ENCODE measurements at places on chromosomes 3 and 15.

GRCh38 chr3:143699424-143699823 is 148.8 kb downstream of the SLC9A9 start:
- DNase-seq, result no peak

- no peak for DNase-seq
Observed at GRCh38 chr3:64578062-64578770, 109.6 kb downstream of the ADAMTS9 start.

DNA sequence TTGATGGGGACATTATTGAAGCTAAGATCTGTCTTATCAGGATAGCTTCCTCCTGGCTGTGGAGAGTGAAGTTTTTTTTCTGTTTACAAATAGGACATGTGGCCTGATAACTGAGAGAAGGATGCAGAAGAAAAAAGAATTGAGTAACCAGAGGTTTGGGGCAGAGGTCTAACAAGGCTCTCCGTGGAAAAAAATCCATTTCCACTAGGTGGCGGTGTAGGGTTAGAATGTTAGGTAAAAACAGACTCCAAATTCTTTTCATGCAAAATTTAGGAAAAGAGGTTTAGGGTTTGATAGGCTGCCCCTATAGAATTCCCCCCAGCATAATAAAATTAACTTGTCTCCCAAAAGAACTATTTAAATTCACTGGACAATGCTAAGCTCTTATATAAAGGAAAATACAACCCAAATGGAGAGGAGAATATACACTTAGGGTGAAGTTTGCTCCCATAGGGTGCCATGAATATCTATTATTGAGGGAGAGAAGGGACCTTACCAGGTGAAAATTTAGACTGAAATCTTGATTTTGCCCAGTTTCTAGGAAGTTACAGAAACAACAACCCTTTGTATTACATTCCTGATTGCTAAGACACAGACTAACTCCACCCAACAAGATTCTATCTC is 1560.4 kb downstream of the OTOL1 start:
- peak; percentile 64 for DNase-seq

- no peak for DNase-seq
Observed at GRCh38 chr3:99624496-99625236, 13.7 kb upstream of the COL8A1 start.

DNA sequence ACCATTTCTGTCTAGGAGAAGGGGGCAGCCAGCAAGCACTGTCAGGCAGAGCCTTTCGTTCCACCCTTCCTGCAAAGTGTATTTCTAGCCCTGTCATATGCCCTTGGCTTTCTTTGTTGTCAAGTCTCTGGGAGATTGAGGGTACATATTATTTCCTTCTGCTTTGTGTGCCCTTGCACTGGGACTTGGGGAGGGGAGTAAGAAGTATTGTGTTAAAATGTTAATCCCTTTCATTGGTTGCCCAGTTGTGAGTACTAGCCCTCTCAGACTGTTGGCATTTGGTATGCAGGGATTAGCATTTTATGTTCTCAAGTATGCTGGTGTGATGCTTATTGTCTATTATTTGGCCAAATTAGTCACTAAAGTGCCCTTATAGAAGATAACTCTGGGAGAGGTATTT is 63.9 kb downstream of the RBM6 start:
- no peak for DNase-seq

DNA sequence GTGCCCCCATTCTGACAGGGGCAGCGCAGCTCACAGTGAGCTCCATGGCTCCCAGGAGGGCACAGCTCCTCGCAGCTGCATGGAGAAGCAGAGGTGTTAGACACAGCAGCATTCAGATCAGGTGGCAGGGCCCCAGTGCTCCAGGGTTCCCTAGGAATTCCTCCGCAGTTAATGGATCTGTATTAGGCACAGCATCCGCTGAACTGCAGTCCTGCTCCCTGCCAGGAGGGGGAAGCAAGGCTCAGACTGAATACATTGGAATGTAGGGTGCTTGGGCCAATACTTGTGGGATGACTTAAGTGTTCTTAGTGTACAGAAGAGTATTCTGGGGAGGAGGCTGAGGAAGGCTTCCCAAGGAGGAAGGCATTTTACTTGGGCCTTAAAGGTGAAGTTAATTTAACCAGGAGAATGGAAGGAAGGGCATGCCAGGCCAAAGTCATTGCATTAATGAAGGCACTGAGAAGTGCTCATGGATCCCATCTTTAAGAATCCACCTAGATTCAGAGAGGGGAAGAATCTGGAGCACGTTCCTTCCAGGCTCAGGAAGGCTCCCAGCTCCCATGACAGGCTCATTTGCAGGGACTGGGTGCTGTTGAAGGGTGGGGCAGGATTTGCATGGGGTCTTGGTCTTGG is 111.6 kb downstream of the RAB11A start:
- peak; percentile 67 for DNase-seq

DNA sequence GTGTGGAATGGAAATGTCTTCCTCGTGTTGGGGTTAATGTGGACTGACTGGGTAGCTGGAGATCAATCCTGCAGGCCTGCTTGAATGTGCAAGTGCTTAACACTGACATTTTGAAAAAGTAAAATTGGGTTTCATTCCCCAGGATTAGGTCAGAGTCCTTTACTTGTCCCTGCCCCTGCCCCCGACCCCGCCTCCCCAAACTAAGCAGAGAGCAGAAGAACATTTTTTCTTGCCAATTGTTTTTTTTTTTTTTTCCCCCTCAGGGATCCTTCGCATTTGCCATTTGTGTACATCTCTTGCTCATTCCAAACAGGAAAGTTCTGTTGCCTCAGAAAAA is 147.0 kb upstream of the NR2F2 start:
- no peak for DNase-seq

GRCh38 chr3:72782521-72782920 is 65.7 kb downstream of the SHQ1 start:
- no peak for DNase-seq

GRCh38 chr15:92909136-92909781 is 9.1 kb downstream of the CHD2 start:
- DNase-seq, result no peak

DNA sequence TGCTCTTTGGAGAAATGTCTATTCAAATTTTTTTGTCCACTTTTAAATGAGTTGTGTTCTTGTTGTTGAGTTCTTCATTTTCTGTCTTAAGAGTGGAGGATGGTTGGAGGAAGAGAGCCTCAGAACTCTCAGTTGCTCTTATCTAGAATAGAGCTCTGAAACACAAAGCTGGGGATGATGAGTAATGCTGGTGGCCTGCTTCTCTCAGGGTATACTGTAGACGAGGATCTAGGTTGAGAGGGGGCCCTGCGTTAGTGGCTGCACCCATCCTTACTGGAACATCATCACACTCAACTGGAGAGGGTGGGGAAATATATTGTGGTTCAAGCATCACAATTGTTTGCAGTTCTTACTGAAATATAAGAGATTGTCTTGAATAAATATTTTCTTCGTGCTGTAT is 1.8 kb downstream of the SPTSSB start:
- DNase-seq, result no peak

DNA sequence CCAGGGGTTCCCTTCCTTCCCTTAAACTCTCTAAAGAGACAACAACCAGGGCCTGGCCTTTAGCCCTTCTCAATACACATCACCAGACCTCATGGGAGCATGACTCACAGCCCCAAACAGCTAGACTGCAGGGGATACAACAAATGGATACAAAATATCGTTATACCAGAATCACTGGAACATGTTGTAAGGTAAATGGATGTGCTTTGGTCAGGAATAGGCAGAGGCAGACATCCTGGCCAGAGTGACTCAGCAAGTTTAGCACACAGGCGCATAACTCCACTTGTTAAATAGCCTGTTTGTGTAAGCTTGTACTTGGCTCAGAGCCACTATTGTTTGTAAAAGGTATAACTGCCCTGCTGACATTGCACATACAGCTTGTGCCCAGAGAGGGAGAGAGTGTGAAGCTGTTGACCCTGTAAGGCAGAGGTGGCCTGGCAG is 18.3 kb downstream of the TMED3 start:
- DNase-seq, result peak; percentile 85

DNA sequence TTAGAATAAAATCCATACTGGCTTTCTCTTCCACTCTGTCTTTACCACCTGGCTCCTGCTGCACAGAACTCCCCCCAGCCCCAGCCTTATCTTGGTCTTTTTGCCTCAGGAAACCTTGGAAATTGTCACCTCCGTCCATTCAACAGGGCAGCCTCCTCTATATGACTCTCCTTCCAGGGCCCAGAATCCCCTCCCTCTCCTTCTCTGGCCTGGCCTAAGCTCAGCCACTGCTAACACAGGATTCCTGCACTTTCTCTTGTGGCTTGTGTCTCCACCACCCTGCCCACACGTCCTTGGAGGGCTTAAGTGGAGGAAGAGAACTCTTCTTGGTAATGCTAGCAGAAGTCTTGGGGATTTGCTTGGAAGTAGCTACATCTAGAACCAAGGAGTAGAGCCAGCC is 1.5 kb upstream of the IL17RD start:
- no peak for DNase-seq

DNA sequence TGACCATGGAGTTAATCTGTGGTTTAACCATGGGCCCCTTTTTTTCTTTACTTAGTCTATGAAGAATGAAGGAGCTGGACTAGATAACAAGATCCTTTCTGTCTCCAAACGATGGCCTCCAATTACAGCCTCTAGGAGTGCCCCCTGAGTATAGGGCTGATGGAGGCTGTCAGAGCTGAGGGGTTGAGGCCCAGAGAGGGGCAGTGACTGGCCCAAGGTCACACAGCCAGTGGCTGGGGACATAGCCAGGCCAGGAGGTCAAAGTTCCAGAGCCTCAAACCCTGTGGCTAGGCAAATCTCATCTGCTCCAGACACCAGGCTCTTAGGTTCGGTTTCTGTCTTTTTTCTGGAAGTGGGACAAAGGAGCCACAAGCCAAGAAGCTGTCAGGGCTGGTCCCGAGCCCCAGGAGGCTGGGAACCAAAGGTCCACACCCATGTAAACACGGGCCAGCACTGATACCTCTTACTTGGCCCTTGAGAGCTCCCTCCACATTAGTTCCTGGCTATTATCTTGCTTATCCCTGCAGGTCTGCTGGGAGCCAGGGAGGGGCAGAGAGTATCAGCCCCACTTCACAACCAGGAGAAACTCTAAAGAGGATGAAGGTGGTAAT is 10.3 kb downstream of the RHOV start:
- DNase-seq, result no peak

GRCh38 chr3:186628756-186629155 is 11.4 kb upstream of the FETUB start:
- DNase-seq, result no peak

- DNase-seq, result no peak
Observed at GRCh38 chr3:171817074-171817800, 7.0 kb upstream of the PLD1 start.

DNA sequence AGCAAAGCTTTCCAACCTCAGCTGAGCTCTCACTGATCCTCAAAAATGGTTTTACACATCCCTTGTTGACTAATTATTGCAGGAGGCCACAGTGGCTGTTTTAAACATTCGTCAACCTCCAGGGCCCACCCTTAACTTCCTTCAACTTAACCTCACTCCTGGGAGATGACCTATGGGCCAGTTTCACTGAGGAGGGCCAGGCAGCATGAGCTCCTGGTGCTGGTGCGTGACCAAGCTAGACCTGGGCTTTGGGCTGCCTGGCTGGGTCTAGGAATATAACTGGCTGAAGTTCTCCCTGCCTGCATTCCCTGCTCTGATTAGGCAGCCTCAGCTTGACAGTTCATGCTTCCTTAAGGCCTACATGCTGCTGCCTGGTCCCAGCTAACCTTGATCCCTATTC is 273.7 kb upstream of the ATP11B start:
- DNase-seq, result no peak

GRCh38 chr3:160796813-160797164 is 40.8 kb downstream of the PPM1L start:
- DNase-seq, result no peak

DNA sequence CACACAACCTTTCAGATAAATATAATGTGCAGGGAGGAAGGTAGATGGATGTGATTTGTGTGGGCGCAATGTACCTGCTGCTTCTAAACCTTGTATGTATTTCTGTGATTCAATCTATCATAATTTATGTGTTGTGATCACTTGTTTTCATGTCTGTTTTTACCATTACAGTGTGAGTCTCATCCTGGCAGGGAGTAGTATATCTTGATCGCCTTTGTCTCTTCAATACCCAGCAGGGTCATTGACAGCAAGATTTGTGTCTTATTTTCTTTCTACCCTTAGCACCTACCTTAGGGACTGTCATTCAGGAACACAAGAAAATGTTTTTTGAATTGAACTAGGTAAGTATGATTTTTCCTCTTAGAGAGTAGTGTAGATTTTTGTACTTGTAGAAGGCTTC is 83.7 kb upstream of the SELENOK start:
- no peak for DNase-seq

GRCh38 chr15:50753463-50753862 is 12.0 kb downstream of the SPPL2A start:
- DNase-seq, result peak; percentile 49

DNA sequence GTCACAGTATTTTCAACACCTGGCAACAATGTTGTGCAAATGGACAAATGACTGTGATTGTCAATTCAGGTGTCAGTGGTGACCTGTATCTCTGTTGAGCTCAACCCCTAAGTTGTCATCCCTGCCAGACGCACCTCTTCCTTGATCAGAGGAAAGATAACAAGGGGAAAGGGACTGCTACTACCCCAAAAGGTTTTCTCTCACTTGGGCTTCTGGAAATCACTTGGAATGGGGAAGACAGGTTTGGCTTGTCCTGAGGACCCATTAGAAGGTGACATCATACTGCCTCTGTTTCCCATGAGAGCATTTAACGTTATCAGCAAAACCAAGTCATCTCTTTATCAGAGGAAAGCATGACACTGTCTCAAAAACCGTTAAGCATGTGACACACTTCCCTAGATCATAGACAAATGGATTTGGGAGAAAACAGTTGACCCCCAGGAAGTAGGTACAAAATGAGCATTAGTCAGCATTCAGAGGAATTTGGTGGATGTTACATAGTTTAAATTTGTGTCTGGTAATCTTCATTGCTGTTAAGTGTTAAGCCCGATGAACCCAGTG is 769.5 kb downstream of the GRM7 start:
- DNase-seq, result peak; percentile 27

DNA sequence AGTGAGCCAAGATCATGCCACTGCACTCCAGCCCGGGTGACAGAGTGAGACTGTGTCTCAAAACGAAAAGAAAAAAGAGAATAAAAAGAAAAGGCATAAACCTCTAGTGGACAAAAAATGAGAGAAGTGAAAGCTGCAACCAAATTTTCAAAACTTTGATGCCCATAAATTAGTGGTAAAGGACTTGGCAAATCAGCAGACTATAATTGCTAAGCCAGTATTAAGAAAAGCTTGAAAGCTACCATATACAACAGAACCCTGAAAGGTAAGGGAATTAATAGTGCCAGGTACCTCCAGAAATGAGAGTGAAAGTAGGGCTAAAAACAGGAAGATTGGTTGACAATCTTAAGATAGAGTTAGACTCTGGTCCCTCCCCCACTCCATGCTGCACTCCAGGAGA is 32.9 kb upstream of the SLC22A13 start:
- no peak for DNase-seq

DNA sequence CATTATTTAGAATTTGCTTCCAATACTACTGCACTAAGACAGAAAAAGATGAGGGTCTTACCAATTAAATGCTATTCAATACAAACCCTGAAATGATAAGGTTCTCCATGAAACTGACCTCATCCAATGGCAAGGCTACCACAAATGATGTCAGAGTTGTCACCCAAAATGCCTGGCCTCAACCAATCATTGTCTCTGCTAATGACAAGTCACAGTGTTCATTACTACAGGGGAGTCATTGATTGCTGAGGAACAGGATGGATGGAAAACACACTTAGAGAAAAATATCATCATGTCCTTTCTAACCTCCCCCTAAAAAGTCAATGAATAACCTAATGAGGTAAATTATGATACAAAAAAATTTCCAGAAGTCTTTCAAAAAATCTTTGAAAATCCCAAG is 91.0 kb downstream of the FOXP1 start:
- DNase-seq, result no peak
